T-helper 2 cell treated with Interferon-gamma antibody and Interleukin-4, amounts not matched to agents 5 μg/mL and 100 μg/mL, for 36 hours (primary cell): ENCODE measurements at places on chromosomes 1 and 21.

- no peak for DNase-seq
Observed at GRCh38 chr1:93692026-93692425, 10.4 kb upstream of the BCAR3 start.

GRCh38 chr1:114015075-114015474 lies 35.8 kb downstream of the OLFML3 start:
- no peak for DNase-seq

DNA sequence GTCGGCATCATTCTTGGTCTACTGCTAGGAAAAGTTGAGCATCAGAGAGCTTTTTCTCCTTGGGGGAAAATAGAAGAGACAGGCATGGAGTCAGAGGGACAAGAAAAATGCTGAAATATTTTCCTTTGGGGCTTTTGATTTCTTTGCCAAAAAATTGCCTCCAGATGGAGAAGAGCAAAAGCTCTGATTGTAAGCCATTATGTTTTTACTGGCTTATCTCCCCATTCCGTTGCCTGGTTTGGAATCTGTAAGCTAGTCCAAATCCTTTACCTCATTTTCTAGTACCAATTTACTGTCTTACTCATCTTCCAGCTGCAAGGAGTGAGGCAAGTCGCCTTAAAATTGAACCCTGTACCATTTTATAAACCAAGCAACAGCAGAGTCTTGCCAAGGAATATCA lies 23.3 kb upstream of the NBL1 start:
- DNase-seq = no peak

DNA sequence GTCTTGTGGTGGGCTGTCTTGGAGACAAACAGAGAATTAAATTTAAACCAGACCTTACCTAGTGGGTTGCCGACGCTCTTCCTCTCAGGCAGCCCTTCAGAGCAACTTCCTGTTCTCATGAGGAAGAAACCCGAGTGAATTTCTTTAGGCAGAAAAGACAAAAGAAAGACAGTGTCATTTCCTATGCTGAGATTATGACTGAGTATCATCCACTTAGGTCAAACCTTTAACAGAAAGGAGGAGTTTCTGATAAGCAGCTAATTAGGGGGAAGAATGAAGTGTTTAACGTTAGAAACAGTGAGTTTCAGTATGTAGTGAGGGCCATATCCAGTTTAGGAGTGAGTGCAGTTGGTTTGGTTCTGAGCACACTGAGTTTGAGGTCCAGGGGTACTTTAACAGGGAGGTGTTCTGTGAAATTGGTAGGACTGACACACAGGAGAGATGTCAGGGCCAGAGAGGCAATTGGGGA lies 38.7 kb downstream of the FASLG start:
- DNase-seq = peak; percentile 32

DNA sequence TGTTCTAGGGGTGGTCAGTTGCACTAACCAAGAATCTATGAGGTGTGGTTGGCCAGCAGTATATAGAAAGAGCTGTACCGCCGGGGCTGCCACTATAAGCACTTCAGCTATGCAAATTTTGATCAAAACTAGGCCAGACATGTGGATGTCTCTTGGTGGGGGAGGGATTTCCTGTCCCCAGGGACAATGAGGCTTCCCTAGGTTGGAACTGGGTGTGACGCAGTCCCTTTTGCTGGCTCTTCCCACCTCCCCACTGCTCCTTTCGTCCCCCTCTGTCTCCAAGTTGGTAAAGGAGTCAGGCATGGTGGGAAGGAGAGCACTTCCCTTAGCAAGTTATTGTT lies 13.6 kb downstream of the SDCCAG8 start:
- no peak for DNase-seq

DNA sequence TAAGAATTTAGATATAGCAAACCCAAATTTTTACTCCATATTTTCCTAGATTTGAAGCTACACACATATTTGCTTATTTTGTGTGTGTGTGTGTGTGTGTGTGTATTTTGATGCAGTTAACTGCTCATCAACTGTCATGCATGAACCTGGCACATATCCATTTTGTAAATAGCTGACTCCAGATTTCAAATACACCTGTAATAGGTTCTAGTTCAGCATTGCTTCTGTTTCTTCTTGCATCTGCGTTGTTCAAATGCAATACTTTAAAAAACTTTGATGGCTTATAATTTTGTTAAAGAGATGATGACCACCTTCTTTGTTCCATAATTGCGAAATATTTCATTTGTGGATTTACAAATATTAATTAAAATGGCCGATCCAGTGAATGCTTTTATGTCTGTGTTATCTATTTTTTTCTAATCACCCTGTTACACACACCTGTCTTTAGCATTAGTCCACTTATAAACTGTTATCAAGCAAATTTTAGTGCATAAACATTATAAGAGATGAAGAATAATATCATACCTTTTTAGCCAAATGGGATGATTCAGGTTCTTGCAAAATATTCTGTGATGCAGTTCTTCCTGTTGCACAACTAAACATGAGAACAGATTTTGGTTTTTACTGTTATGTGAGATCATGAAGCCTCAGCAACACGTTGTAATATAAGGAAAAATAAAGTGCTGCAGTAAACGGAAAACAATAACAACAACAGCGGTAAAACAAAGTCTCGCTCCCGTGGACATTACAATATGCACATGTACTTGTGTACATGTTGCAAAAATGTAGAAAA lies 12.7 kb upstream of the S100A11 start:
- DNase-seq = no peak

- DNase-seq = no peak
Observed at GRCh38 chr1:87042111-87042811, 127.8 kb downstream of the HS2ST1 start.

- DNase-seq = no peak
Observed at GRCh38 chr1:90417126-90417525, 300.0 kb downstream of the BARHL2 start.

DNA sequence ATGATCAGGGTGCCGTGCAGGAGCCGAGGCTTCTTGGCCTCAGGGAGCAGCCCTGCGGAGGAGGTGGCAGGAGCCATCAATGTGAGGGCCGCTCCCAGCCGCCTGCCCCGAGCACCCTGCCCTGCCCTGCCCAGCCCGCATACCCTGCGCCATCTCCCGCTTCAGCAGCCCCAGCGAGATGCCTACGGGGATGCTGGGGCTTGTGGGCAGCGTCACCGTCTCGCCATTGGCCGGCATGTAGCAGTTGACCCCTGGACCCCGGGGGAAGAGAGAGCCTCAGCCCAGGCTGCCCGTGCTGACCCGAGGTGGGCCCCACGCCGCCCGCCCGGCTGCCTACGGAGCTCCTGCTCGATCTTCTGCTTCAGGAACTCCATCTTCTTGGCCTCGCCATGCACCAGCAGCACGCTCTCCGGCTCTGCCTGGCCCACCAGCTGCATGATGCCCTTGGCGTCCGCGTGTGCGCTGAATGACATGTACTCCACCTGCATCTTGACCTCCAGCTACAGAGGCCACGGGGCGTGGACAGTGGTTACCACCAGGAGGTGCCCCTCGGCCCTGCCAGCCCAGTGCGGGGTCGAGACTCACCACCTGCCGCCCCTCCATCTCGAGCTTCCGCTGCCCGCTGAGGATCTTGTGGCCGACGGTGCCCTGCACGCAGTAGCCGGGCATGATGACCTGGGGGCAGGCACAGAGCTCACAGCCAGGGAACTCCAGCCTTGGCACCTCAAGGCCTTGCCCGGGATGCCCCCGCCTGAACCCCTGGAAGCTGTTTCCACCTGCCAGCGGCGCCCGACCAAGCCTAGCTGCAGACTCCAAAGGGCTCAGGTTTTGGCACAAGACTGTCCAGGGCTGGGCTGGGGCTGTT lies 4.3 kb downstream of the PUSL1 start:
- DNase-seq = no peak

DNA sequence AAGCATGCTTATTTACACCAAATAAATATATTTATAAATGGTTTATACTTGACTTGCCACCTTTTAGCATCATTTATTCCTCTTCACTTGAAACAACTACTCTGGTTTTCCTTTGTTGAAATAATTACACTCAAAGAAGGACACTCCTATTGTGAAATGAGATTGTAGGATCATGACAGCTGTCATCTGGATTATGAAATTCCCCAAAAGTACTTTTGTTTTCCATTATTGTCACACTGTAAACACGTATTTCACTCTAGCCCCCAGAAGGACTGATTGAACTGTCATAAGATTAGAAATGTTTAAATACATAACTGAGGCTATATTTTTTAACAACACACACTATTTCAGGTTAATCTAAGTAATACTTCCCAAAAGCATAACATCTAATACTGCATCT lies 593.8 kb downstream of the LRRIQ3 start:
- no peak for DNase-seq

DNA sequence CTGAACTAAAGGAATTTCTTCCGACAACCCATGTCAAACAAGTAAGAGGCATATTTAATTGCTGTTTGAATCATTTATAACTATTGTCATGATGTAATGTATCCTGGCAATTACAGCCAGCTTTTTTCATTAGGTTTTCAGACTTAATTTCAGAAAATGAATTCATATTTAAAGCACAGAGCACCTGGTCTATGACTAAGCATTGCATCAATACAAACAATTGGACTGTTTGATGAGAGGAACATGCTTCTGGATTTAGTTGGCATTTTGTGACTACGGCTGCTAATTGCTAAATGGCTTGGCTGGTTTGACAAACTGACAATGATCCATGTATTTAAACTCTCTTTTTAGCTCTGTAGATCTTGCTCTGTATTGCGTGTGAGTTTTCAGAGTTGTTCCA lies 853.4 kb downstream of the NCAM2 start:
- no peak for DNase-seq

- no peak for DNase-seq
Observed at GRCh38 chr1:70866542-70867264, 180.9 kb downstream of the PTGER3 start.

GRCh38 chr1:227392984-227393764 lies 74.9 kb upstream of the CDC42BPA start:
- DNase-seq = no peak

GRCh38 chr21:27796106-27796505 lies 829.2 kb upstream of the ADAMTS5 start:
- no peak for DNase-seq

DNA sequence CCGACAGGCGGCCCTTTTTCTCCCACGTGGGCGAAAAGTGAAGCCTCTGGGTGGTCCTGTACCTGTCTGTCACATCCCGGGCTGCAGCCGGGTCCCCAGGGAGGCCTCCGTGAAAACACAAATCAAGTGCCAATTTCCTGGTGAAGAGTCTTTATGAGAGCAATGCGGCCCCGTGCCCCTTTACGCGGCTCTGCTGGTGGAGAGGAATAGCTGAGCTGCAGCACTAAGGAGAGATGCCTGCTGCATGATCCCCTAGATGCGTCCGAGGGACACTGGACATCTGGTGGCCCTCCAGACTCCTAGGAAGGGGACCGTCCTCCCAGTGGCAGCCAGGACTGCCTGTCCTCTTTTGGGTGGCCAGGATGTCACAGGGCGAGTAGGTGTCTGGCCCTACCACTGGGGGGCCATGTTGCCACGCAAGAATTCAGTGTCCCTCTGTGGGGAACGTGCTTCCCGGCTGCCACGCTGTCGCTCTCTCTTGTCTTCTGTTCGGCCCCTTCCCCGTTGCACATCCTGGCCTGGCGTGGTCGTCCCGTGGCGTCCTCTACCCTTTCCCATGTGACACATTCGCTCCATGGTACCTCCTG lies 38.7 kb downstream of the COL18A1 start:
- DNase-seq = no peak

DNA sequence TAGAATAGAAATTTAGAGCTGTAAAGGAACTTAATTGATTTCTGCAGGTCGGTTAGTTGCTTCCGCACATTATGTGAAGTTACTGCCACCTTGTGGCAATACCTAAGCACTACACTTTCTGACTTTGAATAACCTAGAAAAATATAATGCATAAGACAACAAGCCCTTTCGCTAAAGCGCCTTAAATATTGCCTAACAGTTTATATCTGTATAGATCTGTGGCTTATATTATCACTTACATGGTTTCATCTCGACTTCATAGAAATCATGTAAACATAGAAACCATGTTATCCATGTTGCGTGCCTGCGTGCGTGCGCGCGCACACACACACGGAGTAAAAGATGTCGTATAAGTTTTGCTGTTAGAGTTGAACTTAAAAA lies 10.9 kb upstream of the IFI16 start:
- peak; percentile 33 for DNase-seq

DNA sequence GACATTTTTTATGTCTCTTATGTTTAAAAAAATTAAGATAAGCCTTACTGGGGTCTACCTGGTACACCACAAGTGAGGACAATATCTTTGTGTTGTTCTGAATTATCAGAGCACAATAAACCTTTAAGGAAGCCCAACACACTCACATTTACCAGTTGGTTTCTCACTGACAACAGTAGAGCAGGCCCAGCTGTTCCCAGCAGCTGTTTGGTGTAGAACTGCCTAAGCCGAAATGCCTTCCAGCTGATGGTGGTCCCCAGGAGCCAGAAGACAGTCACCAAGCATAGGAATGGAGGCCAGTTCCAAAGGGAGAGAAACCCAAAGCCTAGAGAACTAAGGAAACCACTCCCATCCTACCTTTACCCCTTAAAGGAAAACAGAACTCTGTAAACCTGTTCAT lies 428.6 kb upstream of the CAMK1G start:
- no peak for DNase-seq

DNA sequence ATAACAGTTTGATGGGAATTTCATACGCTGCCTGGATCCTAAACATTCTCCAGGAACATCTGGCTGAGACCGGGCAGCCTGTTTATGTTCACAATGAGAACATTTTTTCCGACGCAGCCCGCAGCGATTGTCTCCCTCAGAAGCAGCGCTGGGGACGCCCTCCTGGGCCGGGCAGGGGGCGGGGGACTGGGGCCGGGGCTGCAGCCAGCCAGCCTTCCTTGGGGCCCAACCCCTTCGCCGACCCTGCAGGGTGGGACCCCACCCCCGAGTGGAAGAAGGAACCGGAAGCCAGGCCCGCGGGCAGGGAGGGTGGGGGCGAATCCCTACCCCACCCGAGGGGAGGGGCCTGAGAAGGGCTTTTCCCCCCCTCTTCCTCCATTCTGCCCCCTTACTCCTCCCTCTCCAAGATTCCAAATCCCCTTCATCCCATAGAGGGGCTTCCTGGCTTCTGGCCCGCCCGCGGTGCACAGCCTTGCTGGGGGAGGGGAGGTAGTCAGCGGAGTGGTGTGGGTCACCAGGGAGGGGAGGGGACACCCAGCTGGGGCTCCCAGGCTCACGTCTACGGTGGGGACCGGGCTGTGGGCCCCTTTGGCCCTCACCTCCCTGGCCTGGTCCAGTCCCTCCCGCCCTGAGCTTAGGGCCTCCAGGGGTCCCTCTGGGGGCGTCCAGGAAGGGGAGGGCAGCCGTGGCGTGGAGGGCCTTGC lies 60.6 kb downstream of the WNT9A start:
- DNase-seq = no peak

- DNase-seq = no peak
Observed at GRCh38 chr1:100767176-100767890, 47.8 kb downstream of the VCAM1 start.

GRCh38 chr1:170803711-170804110 lies 131.6 kb upstream of the MROH9 start:
- no peak for DNase-seq

- no peak for DNase-seq
Observed at GRCh38 chr1:64167176-64167575, 36.2 kb upstream of the UBE2U start.

GRCh38 chr1:34711485-34711884 lies 43.4 kb upstream of the GJB5 start:
- DNase-seq = no peak
